ENCODE measurements at places on chromosomes 2 and 18.

DNA sequence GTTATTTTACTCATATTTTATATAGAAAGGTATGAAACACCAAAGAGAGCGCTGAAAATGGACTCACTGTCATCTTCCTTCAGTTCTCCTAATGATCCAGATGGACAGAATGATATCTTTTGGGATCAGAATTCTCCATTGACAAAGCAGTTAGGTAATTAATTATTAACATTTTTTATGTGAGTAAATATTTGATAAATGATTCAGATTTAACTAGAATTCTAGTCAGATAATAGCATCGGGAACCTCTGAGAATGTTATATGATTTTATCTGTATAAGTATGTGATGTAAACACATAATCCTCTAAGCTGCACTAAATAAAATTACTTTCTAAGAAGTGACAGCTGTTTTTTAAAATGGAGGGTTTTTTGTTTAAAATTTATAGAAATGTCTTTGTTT, 2.0 kb downstream of the ETAA1 start:
- no peak for DNase-seq

- no peak for DNase-seq
These were observed 130.6 kb upstream of the ZNF236 start for GRCh38 chr18:76691800-76692199.

- DNase-seq: no peak
These were observed 28.6 kb upstream of the CHAC2 start for GRCh38 chr2:53739032-53739431.

DNA sequence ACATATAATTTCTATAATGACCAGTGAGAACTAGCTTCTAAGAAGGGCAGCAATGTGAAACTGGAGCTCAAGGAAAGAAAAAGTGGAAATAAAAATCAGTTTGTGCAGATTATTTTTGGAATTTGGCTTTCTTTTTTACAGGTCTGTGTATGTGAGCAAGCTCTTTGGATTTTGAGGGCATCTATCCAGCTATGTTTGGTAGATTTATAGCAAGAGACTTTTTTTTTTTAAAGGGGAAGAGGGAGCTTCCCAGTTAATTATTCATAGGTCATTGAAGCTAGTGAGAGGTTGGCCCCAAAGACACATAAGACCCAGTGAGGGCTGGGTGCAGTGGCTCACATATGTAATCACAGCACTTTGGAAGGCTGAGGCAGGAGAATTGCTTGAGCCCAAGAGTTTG, 24.0 kb upstream of the COLEC12 start:
- DNase-seq: no peak

- DNase-seq: no peak
These were observed 52.0 kb upstream of the CALCRL start for GRCh38 chr2:187499941-187500532.

GRCh38 chr2:202488671-202489070, 112.5 kb downstream of the BMPR2 start:
- no peak for DNase-seq
